ENCODE measurements at places on chromosomes 6 and 20.

- DNase-seq = no peak
Measured at GRCh38 chr20:24446811-24447210, 22.6 kb upstream of the SYNDIG1 start.

DNA sequence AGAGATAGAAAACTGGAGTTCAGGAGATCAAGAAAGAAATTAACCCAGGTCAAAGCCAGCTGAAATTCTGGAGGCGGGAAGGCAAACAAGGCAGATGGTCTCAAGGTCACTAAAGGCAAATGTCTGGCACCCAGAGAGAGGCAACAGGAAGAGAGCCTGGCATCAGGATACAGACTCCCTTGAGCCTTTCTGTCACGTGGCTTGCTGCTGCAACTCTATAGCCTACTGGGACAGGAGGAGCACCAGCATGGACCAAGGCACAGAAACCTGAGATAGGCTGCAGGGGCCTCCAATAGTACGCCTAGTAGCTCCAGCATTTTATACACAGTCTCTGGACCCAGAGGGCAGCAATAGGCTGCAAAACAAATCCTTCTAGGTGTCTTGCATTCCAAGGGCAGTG is 75.1 kb downstream of the SEL1L2 start:
- DNase-seq = no peak

- DNase-seq = no peak
Measured at GRCh38 chr6:91328241-91328640, 741.4 kb upstream of the MAP3K7 start.

GRCh38 chr6:138590796-138591709 is 91.8 kb upstream of the NHSL1 start:
- peak; percentile 57 for DNase-seq

- DNase-seq = no peak
Measured at GRCh38 chr6:80531681-80532619, 425.5 kb downstream of the BCKDHB start.

- no peak for DNase-seq
Measured at GRCh38 chr6:148945301-148946021, 198.6 kb downstream of the UST start.

GRCh38 chr6:39887692-39888450 is 46.4 kb downstream of the MOCS1 start:
- DNase-seq = no peak

DNA sequence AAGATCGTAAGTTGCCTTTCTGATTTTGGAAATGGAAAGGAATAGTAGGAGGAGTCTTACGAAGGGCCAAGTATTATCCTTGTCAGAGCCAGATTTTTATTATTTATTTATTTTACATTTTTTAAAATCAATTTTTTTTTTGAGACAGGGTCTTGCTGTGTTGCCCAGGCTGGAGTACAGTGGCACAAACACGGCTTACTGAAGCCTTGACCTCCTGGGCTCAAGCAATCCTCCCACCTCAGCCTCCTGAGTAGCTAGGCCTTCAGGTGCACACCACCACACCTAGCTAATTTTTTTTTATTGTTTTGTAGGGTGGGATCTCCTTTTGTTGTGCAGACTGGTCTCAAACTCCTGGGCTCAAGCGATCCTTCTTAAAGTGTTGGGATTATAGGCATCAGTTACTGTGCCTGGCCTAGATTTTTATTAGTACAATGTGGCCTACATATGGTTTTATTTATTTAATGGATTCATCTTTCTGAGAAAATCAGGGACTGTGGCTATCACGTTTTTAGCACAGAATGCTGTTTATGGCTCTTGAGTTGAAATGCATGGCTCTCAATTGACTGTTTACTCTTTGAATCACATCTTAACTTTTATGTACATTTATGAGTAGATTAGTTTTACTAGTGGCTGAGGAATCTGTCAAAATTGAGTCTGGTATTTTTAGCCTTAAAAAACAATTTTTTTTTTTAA is 16.7 kb downstream of the CDC5L start:
- no peak for DNase-seq

- no peak for DNase-seq
Measured at GRCh38 chr6:122389704-122390372, 9.6 kb upstream of the HSF2 start.

DNA sequence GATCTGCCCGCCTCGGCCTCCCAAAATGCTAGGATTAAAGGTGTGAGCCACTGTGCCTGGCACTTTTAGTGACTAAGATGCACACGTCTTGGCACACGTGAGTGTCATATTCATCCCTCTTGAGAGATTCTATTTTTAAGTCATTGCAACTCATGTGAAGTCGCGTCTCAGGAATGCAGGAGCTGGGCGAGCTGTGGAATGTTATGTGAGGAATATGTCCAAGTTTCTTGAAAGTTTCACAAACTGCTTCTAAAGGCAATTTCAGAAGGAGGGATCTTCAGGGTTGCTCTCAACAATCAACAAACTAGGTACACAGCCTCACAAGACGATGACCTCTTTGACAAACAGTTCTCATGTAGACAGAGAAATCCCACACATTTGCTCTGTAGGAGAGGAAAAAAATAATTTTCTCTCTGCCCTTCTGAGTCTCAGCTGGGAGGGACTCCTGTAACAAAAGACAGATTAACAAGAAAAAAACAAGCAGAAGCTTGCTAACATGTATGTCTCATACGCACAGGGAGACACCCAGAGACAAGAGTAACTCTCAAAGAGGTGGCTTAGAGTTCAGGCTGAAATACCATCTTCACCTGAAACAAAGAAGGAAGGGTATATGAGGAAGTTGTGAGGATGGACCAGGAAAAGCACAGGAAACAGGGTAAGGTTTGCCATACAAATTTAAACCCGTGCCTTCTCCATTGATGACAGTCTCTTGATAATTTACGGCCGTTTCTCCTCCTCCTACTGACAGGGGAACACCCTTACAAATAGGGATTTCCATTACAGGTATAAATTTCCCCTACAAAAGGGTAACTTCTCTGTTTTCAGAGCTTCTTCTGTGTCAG is 45.3 kb upstream of the FAM50B start:
- no peak for DNase-seq

GRCh38 chr6:100344321-100344720 is 120.4 kb downstream of the SIM1 start:
- no peak for DNase-seq

- DNase-seq = no peak
Measured at GRCh38 chr20:25016471-25016870, 23.9 kb upstream of the APMAP start.

GRCh38 chr6:40287296-40287850 is 299.8 kb downstream of the LRFN2 start:
- DNase-seq = no peak

DNA sequence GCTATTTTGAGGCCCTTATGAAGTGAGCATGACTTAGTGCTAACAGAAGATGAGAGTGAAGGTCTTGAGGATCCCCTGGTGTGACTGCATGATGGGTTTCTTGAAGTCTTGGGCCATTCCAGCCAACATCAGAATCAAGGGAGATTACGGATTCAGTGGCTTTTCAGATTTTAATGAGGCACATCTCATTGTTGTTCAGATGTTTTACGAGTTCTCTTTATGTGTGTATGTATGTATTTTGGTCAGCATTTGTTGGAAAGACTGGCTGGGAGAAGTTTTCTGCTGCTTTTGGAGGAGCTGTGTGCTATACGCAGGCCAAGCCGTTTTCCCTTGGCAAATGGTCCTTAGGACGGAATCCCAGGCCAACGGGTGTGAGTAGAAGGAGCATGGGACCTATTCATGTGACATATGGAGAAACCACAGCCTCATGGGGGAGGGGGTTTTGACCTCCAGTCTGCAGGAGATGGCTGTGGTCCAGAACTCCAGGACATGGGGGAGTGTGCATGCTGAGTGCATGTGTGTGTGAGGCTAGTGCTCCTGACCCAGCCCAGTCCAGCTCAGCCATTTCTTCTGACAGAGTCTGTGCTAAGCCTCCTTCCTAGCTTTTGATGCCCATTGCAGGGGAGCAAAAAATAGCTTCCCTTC is 35.3 kb downstream of the CHMP4B start:
- no peak for DNase-seq

DNA sequence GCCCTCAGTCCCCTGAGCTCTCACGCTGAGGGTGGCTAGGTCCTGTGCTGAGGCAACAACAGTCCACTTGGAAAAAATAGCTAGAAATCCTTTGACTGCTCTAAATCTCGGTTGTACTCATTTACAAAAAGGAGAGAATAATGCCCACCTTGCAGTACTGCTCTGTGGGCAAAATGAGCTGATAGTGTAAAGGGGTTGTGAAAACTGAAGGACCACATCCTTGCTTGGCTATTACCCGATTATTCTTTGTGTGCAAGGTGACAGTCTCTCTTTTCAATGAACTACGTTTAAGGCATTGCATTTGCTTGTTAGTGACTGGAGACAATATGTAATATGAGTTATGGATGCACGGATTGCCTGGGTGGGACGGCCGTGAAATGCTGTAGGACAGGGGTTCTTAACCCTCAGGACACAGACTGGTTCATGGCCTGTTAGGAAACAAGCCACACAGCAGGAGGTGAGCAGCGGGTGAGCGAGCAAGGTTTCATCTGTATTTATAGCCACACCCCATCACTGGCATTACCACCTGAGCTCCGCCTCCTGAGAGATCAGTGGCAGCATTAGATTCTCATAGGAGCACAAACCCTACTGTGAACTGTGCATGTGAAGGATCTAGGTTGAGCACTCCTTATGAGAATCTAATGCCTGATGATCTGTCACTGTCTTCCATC is 14.6 kb downstream of the SAMD3 start:
- no peak for DNase-seq

GRCh38 chr6:117110146-117110545 is 155.2 kb upstream of the VGLL2 start:
- no peak for DNase-seq

DNA sequence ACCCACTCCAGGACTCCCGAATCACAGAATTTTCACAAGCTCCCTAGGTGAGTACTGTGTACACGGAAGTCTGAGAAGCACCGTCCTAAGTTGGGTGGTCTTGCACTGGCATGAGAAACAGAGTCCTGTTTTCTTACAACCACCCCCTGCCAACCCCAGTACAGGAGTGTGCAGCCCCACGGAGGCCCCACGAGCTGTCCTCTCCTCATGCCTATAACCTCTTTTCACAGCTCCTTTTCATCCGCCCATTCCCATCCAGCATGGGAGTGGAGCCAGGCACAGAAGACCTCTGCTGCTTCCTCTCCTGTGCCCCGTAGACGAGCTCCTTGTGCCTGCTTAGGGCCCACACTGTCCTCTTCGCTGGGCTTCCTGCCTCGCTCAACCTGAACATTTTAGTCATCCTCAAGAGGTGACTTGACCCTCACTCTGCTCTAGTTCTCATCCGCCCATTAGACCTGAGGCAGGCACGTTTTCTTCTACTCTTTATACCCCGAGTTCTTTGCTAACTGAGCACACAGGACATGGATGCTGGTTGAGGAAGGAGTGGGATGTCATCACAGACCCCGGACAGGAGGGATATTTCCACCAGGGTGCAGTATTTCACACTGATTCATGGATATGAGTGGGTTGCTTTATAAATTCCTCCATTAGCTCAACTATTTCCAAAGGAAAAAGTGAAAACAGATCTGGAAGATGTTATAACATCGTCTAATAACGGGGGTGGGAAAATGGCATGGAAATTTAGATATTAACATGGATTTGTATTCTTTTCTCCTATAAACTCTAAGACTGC is 160.5 kb downstream of the TTLL2 start:
- DNase-seq = peak; percentile 7

DNA sequence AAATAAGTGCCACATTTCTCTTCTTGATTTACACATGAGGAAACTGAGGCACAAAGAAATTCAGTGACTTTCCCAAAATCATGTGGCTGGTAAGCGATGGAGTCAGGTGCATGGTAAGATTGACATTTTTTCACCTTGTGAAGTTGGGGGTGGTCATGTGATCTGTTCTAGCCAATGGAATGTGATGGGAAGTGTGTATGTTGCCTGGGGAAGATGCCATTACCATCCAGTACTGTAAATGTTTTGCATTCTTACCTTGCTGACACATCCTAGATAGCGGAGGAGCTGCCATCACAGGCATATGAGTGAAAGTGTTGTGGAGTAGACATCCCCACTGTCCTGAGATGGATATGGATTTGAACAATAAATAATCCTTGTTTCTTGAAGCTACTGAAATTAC is 499.6 kb upstream of the SULF2 start:
- no peak for DNase-seq

DNA sequence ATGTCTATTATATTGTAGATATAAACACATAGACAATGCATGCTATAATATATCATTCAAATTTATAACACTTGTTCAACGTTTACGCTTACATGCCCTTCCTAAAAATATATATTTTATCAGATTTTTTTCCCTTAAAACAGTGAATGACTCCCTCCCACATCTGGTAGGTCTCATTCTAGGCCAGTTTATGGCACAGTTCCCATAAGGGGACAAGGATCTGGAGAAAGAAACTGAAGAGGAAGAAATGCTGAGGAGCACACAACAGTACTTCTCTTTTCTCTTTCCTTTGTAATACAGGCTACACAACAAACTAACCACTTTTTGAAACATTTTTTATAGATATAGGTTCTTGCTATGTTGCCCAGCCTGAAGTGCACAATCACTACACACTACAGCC is 48.6 kb upstream of the RCAN2 start:
- DNase-seq = no peak

DNA sequence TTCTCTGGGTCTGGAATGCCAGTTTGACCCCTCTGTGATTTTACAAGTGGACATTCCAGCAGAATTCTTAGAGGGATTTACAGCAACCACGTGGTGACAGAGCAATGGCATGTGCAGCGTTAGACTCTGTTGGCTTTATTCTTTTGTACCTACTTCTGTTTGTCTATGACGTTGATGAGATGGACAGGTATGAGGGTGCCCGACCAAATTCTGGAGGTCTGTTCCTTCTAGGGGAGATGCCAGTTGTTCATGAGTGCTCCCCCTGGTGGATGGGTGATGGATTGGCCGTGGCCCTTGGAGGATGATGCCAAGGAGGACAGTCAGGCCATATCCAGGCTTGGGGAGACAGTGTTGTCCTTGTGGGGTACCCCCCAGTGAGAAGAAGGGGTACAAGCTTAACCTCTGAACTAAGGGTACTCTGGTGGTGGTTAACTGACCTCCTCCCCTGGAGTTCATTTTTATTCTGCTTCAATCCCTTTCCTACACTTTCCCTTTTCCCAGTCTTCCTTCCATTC is 198.6 kb downstream of the DTNBP1 start:
- peak; percentile 66 for DNase-seq

DNA sequence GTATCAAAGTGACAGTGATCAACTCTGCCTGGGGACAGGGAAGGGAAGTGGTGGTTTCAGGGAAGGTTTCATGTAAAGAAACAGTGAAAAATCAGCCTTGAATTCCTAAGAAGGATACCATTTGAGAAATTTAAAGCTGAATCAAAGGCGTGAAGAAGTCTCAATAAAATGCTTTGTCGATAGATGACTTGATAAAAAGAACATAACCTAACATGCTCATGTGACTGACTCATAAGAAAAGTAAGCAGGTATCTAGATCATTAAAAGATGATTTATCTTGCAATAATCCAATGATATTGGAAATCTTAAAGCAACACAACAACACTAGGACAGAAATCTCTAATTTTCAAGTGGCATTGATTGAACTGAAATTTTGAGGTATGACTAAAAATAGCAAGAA is 14.3 kb downstream of the EDN1 start:
- no peak for DNase-seq

- DNase-seq = peak; percentile 74
Measured at GRCh38 chr6:25490018-25490801, 161.8 kb upstream of the SCGN start.

- DNase-seq = no peak
Measured at GRCh38 chr6:10412461-10413261, 2.2 kb downstream of the TFAP2A start.

Data from CD4-positive, alpha-beta T cell treated with Interleukin-10 for 1 hour (primary cell).